ENCODE measurements at places on chromosomes 5 and 9.

GRCh38 chr9:128339761-128340690 is at the start of gene SLC27A4:
SLC27A4 (plus strand) TSS chr9:128340527; CDS start chr9:128343133, 2,606 bp downstream.
- DNase-seq, result no peak

GRCh38 chr5:40827188-40827977 is 7.6 kb downstream of the RPL37 start:
- no peak for DNase-seq

DNA sequence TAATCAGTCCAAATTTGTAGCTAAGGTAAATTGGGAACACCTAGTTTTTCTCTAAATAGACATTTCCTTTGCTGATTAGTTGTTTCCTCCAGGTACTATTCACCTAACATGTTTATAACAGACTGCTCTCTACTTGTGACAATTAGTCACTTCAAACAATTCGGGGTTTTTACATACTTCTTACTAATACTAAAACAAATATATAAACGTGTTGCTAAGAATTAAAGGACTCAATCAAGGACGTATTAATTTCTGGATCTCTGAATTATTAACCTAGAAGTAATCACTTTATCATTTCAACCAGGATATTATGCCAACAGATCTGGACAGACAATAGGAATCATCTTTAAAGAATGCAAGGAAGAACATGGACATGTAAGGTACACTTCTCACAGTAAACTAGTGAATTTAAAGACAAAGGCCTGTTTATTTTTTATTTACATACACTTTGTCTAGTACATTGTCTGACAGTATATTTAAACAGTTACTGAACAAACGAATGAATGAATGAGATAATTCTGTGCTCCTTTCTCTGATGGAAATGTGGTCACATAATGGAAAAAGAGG is 22.3 kb downstream of the PJA2 start:
- no peak for DNase-seq

DNA sequence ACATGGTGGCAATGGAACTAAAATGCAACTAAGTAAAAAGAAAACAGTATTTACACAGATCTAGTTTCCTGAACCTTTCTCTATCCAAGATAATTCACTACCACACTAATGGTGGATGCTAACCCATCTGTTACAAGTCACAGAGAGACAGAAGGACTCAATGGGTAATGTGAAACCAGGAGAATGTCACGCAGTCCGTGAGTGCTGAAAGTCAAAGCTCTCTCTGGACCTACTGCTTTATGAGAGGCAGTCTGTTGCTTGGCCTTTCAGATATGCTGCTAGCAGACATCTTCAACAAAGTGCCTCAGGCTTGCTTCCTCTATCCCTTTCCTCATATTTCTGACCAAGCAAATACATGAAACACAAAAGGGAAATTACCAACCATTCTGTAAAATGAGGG is 69.0 kb upstream of the GLRX start:
- no peak for DNase-seq

DNA sequence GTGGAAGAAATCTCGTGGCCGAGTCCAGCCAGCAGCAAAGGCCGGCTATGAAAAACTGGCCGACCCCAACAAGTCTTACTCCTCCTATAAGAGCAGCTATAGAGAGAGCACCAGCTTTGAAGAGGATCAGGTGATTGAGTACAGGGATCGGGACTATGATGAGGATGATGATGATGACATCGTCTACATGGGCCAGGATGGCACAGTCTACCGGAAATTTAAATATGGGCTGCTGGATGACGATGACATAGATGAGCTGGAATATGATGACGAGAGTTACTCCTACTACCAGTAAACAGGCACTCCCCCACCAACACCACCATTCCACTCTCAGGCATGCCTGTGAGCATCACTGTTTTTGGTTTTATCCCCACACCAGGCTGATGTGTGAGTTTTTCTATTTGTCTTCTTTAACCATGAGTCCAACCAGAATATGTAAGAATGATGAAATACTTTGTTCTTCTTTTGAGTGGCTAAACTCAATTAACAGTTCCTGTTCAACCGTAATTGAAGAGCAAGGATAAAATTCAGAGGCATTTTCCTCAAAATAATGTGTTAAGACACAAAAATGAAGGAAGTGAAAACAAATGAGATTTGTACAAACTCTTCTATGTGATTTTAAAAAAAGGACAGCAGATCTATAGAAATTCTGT is 35.5 kb downstream of the RFK start:
- DNase-seq, result no peak

Measured in esophagus squamous epithelium (tissue), 5 donors.